ENCODE measurements at places on chromosomes 16 and 17.

DNA sequence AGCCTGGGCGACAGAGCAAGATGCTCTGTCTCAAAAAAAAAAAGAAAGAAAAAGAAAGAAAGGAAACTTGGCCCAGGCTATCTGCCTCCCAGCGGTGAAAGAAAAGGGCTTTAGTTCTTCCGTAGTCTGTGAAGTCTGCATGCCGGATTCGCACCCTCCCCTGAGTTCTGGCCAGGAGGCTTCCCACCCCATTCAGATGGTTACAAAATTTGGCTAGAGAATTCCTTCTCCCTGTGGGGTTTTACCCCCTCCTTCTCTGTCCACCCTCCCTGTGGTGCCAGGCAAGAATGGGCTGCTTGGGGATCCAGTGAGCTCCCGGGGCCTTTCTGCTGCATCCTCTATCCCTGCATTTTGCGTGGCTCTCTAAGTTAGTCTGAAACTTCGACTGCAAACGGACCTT lies 37.8 kb downstream of the PAFAH1B1 start:
- DNase-seq: no peak

GRCh38 chr16:89456419-89456959 lies 33.9 kb downstream of the ANKRD11 start:
- no peak for DNase-seq

- DNase-seq: no peak
Observed at GRCh38 chr17:44842748-44843147, 4.9 kb upstream of the HIGD1B start.

GRCh38 chr17:50139950-50140885 lies 10.3 kb upstream of the SAMD14 start:
- peak; percentile 45 for DNase-seq

GRCh38 chr17:19339341-19339815 lies 23.1 kb downstream of the B9D1 start:
- no peak for DNase-seq

DNA sequence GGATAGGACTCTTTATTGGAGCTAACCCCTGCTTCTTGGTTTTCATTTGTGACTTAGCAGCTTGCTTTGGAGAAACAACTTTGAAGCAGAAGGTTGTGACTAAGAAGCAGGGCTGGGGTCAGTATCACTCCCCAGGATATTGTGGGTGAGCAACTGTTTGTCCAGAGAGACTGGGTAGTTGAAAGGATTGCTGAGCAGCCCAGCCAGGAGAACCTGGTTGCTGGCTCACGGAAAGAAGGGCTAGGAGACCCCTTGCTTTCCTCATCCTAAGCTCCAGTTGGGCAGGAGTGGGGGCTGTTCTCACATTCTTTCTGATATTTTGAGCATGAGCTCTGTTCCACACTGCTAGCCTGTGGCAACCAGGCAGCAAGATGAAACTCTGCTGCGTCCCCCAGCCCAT lies 151.2 kb downstream of the CBLN1 start:
- no peak for DNase-seq

GRCh38 chr17:16980813-16981731 lies 9.2 kb upstream of the TNFRSF13B start:
- DNase-seq: peak; percentile 85

DNA sequence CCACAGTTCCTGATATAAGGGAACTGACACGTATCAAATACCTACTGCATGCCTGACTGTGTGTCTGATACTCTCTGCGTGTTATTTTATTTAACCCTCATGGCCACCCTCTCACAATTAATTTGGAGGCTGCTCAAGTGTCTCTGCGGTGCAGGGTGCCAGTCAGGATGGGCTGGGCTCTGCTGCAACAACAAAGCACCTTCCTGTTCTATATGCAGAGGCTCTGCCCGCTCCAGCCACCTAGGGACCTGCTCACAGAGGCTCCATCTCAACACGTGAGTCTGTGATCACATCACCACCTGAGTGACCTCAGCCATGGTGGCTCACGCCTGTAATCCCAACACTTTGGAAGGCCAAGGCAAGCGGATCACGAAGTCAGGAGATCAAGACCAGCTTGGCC lies 87.1 kb downstream of the SLC39A11 start:
- DNase-seq: no peak

- DNase-seq: peak; percentile 42
Observed at GRCh38 chr17:42101513-42102292, 3.4 kb upstream of the ZNF385C start.

DNA sequence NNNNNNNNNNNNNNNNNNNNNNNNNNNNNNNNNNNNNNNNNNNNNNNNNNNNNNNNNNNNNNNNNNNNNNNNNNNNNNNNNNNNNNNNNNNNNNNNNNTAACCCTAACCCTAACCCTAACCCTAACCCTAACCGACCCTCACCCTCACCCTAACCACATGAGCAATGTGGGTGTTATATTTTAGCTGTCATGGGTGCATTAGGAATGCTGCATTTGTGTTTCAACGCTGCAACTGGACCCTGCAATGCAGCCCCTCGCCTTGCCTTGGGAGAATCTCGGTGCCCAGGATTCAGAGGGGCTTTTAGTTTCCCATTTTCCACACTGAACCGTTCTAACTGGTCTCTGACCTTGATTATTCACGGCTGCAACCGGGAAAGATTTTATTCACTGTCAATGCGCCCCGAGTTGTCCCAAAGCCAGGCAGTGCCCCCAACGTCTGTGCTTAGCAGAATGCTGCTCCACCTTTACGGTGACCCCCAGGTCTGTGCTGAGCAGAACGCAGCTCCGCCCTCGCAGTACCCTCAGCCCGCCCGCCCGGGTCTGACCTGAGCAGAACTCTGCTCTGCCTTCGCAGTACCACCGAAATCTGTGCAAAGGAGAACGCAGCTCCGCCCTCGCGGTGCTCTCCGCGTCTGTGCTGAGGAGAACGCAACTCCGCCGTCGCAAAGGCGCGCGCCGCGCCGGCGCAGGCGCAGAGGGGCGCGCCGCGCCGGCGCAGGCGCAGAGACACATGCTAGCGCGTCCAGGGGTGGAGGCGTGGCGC lies 43.3 kb downstream of the POLR3K start:
- peak; percentile 1 for DNase-seq

GRCh38 chr17:50916708-50917417 lies 50.7 kb upstream of the TOB1 start:
- no peak for DNase-seq

DNA sequence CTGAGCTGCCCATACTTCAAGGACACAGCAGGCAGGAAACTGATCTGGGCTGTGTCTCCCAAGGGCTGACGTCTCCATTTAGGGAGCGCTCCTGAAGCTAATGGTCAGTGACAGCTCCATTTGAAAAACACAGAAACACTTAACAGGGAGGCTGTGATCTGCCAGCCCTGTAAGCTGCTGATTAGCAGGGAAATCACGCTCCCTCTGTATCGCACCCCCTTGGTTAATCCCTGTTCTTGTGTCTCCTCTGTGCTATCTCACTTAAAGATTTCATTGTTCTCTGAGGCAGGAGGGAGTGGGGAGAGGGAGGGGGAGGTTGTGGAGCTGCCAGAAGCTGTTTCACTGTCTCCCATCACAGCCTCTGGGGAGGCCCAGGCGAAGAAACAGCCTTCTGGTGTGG lies 47.4 kb upstream of the CACNG3 start:
- DNase-seq: no peak

- DNase-seq: peak; percentile 10
Observed at GRCh38 chr17:14302431-14303099, 1.7 kb downstream of the HS3ST3B1 start.

GRCh38 chr16:17798716-17799115 lies 328.0 kb upstream of the XYLT1 start:
- no peak for DNase-seq

DNA sequence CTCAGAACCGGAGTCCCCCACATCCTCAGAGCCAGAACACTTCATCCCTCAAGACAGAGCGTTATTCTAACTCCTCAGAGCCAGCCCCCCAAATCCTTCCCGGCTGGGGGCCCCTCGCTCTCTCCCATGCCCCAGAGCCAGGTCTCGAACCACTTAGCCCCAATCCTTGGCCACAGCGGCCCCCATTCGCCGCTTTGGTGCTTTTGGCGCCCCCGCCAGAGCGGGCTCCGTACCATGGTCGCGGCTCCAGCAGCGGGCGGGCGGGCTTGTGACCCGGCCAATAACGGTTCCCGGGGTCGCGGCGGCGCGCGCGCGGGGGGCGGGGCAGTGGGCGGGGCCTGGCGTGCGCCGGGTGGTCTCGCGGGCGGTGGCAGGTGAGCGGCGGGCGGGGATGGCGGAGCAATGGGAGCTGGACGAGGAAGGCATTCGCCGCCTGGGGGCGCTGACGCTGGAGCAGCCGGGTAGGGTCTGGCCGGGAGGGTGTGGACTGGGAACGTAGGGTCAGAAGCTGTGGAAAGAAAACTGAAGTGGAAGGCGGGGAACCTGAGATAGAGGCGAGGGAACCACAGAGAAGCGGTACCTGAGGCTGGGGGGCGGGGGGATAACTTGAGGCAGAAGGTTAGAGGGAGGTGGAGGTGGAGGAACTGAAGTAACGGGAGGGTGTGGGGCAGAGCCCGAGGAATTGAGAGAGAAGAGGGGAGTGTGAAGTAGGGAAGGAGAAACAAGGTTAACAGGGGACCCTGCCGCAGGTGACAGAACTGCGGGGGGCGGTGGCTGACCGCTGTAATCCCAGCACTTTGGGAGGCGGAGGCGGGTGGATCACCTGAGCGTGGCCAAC lies at the start of the genes KCTD19 and LRRC36:
Gene KCTD19 (minus strand): TSS at position 270 of the 838 bp plus-strand sequence. CDS start 34 bp downstream, at position 236.
Gene LRRC36 (plus strand): TSS at position 344 of the 838 bp plus-strand sequence. CDS start 48 bp downstream, at position 392.
- DNase-seq: peak; percentile 57

DNA sequence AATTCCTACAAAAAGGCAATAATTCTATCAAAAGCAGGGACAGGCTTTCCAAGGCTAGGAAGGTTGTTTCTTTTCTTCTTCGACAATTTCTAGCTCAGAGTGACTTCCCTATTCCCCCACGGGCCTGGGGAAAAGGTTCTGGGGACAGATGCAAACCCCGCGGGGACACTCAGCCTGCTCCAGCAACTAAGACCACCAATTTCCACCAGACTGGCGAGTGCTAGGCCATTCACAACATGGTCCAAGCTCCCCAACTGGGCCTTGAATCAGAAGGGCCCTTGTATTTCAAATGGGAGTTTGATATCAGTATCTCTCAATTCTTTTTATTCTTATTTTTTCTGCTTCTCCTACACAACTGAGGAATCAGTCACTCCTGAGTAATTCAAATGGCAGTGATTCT lies 86.7 kb downstream of the USP31 start:
- DNase-seq: no peak

Data from NCI-H1694 (cell line).